BJ (cell line): ENCODE measurements at places on chromosomes 16 and 17. TPM values are rescaled to one million over a fixed set of nuclear protein-coding genes. Genes with fewer than 3 reads are reported as not detected.

Gene RIPOR1
- 7.4 and 12.7 TPM in 2 replicates for polyA plus RNA-seq

Gene AGRP
- not detected in 2 replicates for polyA plus RNA-seq

Gene DUXB
- polyA plus RNA-seq: not detected in 2 replicates

Gene JPH3
- polyA plus RNA-seq: not detected in 2 replicates

Gene UTP4
- 59.2 and 60.7 TPM in 2 replicates for polyA plus RNA-seq

Gene SULT1A4
- 0.55 and 1.1 TPM in 2 replicates for polyA plus RNA-seq

Gene TMEM204
- 42.4 and 81.9 TPM in 2 replicates for polyA plus RNA-seq
